Vagina (tissue), 2 donors: ENCODE measurements at places on chromosomes 11 and 22.

GRCh38 chr11:119989159-119989821 lies 148.6 kb downstream of the TRIM29 start:
- DNase-seq, result no peak

- DNase-seq, result no peak
These were observed 29.9 kb downstream of the CWF19L2 start for GRCh38 chr11:107427569-107428180.

GRCh38 chr22:38406617-38407016 lies 48.4 kb downstream of the KCNJ4 start:
- DNase-seq, result no peak

DNA sequence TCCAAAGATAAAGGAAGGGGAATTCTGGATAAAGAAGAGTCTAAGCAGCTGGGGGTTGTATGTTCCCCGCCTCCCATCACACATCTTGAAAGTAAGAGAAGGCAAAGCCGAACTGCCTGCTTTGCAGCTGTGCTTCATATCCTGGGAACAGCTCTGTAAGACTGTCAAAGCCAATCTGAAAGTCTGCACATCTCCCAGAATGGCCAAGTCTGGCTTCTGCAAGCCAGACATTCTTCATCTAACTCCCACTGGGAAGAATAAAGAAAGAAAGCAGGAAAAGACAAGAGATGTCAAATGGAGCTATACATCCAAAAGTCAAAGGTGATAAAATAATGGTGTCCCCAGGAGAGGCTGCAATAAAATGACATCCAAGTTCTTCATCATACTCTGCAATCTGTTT lies 15.4 kb downstream of the MORC2 start:
- no peak for DNase-seq

DNA sequence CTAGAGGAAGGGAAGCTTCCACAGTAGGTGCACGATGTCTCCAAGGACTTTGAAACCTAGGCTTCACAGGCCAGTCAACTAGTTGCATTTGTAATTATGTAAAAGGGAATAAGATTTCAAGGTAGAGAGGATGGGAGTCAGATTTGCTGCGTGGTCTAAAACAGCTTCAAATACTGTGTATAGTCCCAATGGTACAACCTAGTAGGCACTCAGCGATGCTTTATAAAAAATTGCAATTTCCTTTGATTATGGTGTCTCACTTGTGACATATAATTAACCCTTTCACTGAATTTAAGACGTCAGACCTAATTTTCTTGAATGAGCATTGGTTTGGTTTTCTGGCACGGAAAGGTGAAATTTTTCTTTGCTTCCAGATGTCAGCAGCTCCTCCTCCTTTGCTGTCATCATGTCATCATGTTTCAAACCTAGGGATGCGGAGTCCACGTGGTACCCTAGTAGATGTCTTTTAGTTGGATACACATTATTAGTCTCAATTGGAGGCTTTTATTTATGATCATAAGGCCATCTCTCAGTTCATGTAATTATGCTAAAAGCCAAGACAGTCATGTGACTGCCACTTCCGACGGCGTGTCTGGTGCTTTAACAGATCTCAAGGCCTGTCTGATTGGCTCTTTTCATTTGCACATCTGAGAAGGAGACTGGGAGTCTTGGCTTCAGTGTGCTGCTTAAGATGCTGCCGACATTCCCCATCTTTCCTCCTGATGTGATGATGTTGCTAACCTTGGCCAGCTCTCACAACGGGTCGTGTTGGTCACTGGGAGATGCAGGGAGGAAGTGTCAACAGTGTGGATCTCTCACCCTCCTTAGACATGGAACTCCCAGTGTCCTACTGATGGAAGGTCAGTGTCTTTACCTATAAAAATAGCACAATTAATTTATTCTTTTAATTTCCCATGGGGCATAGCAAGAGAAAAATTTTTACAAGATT lies 134.0 kb downstream of the HIPK3 start:
- DNase-seq, result no peak

DNA sequence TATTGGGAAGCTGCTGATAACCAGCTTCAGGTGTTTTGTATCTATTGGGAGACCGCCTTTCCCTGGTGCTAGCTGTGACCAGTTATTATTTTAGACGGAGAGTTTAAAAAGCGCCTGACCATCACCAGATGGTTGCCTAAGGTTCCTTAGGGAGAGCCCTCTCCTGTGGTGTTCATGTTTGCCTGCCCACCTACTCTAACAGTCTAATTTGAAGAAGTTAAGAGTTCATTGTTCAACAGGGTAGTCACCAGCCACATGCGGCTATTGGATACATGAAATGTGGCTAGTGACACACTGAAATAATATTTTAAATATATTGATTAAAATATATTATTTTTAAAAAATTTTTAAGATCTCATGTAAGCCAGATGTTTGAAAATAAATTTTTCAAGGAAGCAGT lies 71.3 kb upstream of the SLN start:
- DNase-seq, result no peak

DNA sequence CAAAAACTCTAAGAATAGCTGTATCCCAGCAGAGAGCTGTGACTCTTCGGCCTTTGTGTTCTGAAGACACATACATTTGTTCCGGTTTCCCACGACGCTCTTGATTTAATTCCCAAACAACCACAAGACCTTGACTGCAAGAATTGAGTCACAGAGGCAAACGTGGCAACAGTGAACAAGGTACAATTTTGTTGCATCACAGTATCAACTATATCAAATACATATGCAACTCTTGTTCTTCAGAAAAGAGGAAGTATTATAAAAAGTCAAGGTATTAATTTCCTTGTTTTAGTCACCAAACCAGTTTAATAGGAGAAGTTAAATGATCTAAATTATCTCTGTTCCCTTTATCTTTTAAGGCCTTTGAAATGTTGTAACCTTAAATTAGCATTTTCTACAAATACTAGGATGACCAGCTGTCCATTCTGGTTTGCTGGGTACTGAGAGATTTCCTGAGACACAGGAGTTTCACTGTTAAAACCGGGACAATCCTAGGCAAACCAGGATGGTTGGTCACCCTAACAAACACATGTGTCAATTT lies 11.1 kb downstream of the HPS5 start:
- no peak for DNase-seq

GRCh38 chr11:129214710-129215295 lies 22.7 kb upstream of the ARHGAP32 start:
- no peak for DNase-seq

- no peak for DNase-seq
These were observed 60.8 kb upstream of the ADSL start for GRCh38 chr22:40285513-40285912.

DNA sequence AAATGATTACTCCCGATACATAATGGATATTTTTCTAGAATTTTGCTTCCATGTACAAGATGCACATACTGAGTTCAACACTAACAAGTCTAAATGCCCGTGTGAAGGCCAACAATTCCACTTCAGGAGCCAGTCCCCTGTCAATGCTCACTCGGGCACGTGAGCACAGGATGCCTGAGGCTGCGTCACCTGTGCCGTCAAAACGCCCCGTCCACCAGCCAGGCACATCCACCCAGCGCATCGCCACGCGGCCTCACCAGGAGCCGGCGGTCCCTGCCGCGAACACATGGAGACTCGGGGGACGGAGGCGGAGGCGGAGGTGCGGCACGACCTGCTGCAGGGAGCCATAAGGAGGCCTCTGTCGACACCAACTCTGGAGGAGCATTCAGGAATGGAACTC lies 9.8 kb downstream of the TOLLIP start:
- DNase-seq, result no peak

GRCh38 chr11:104529906-104530305 lies 366.0 kb upstream of the PDGFD start:
- DNase-seq, result no peak

DNA sequence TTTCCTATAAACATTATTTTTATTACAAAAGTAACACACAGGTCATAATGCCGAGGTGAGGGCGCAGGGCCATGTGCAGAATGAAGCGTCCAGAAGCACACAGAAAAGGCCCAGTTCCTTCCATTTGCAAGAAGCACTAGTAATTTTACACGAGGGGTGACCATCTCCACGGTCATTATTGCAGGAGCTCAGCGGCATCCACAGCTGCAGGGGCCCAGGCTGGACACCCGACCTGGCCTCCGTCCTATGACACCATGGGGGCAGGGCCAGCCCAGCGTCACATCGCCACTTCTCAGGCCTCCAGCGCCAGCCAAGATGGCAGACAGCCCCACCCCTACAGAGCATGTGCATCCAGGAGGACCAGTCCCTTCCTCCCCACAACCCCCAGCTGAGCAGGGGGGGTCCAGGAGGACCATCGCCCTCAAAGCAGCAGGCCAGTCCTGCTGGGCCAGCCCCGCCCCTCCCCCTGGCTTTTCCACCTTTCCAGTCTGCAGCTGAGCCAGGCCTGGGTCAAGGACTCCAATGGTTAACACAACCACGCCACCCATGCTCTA lies 3.5 kb downstream of the IGF2 start:
- no peak for DNase-seq

- peak; percentile 75 for DNase-seq
These were observed 10.6 kb upstream of the NNMT start for GRCh38 chr11:114285599-114285998.

DNA sequence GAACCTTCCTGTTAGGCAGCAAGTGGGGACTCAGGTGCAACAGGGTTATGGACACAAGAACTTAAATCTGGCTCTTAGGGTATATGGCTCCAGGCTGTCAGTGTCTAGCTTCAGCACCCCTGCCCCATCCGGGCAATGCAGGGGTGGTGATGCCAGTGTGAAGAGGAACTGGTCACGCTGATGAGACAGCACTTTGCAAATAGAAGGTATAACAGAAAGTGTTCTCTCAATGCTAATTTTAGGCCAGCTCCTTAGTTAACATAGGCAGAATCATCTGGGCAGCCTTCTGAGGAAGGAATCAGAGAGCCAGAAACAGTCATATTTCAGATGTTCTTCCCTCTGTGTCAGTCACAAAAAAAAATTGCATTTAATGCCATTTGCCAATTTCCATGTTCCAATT lies 41.2 kb downstream of the SYT9 start:
- DNase-seq, result no peak

DNA sequence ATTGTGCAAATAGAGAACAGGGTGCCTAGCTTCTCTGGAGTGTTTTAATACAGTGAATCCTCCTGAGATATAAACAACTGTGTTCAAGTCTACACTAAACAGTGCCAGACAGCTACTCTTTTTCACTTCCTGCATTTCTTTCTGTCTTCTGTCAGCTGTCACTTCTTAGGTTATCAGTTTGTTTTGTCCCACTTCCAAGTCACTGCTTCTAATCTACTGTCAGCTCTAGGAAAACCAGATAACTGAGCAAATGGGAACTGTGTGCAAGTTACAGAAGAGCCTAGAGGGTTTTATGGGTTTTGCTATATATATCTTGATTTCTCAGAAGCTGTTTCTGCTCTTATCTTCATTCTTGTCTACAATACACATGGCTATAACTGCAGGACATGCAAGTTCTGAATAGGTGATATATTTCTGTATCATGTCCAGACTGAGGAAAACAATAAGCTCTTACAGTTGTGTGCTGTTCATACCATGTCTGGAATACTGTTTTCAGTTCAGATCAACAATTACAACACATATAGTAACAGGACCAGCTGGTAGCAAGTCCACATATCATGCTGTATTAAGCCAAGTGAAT lies 5.8 kb downstream of the PITPNB start:
- no peak for DNase-seq

DNA sequence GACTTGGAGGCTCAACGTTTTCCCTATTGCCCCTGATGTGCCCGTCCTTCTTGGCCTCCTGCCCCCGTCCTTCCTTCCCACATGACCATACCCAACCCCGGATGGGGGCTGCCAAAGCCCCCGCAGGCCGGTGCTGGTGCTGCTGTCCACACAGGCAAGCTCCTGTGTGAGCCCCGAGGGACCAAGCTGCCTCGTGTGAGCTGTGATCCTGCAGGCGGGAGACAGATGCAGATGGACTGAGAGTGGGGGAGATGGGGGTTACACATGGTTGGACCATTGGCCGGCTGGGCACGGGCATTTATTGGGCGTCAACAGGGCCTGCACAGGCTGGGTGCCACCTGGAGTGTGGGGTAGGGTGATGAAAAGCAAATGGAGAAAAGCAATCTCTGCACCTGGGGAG lies 313.2 kb upstream of the B3GAT1 start:
- DNase-seq, result no peak
